Endodermal cell (in vitro differentiated cells): ENCODE measurements at places on chromosomes 11 and 22.

- H3K4me3 ChIP-seq = no peak overlapping the region
- no peak for DNase-seq
- no peak overlapping the region for H3K27ac ChIP-seq
- H3K27me3 ChIP-seq = no peaks in the 10 kb centered on the region
These were observed 30.8 kb downstream of the PDGFB start for GRCh38 chr22:39214006-39214382.

DNA sequence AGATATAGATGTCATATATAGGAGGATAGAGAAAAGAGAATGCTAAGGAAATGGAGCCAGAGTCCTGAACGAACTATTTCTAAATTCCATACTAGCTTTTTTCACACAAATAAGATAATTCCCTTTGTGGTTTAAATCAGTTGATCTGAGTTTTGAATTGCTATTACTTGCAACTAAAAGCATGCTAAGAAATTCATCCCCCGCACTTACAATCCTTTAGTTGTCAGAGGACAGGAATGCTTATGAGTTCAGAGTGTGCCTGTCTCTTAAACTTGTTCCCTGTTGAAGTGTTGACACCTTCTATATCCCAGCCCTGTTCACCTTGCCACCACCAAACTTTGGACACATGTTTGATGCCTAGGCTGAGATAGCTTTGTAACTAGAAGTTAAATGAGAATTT, 406.2 kb downstream of the METTL15 start:
- no peak overlapping the region for H3K4me3 ChIP-seq
- no peaks in the 10 kb centered on the region for H3K27me3 ChIP-seq
- H3K36me3 ChIP-seq = no peaks in the 10 kb centered on the region
- H3K4me1 ChIP-seq = no peaks in the 10 kb centered on the region

GRCh38 chr11:93921695-93922468, 71.5 kb upstream of the VSTM5 start:
- H3K27me3 ChIP-seq = no peaks in the 10 kb centered on the region
- H3K27ac ChIP-seq = no peak overlapping the region
- no peaks in the 10 kb centered on the region for H3K36me3 ChIP-seq
- no peaks in the 10 kb centered on the region for H3K4me1 ChIP-seq
- H3K4me3 ChIP-seq = no peak overlapping the region

- no peaks in the 10 kb centered on the region for H3K27me3 ChIP-seq
- no peak for DNase-seq
- H3K36me3 ChIP-seq = no peaks in the 10 kb centered on the region
- H3K4me1 ChIP-seq = no peaks in the 10 kb centered on the region
These were observed 76.0 kb upstream of the PARVA start for GRCh38 chr11:12301379-12301778.
